ENCODE measurements at places on chromosomes 3 and 15.

DNA sequence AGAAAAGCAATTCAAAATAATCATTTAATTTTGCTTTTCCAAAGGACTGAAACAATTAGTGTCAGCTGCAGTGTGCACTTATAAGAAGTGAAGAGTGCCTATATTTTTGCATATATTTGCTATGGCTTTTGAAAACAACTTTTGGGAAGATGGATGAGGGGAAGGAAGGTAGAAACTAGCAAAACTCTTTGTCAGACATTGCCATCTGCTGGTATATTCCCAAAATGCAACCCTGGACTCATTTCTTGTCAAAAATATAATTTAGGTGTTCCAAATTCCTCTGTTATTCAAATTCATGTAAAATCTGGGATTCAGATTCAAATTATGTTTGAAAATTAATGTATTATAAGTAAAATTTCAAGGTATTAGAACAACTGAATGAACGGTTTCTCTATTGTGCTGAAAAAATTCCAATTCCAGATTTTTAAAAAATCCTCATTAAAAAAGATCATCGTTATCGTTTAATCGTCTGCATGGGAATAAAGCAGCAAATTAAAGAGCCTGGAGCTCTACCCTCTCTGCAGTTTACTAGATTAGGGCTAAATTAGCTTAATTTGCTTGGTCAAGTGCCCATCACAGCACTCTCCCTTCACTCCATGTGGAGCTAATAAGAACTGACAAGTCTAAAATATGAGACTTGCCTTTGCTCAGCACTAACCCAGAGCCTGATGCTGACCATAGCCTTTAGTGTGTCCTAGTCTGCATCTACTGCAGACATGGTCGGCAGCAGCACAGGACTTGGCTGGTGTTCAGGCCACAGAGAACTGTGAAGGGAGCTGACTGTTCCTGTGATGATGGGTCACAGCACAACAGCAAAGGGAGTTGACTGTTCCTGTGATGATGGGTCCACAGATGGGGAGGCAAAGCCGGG lies 67.9 kb upstream of the MITF start:
- DNase-seq: no peak

GRCh38 chr3:69878254-69878653 lies 121.3 kb upstream of the SAMMSON start:
- DNase-seq: no peak

GRCh38 chr3:20325563-20325962 lies 139.6 kb upstream of the SGO1 start:
- DNase-seq: no peak

- DNase-seq: no peak
These were observed 3.6 kb downstream of the ZNF589 start for GRCh38 chr3:48244461-48244860.

- DNase-seq: no peak
These were observed 347.8 kb upstream of the LMCD1 start for GRCh38 chr3:8153800-8154199.

DNA sequence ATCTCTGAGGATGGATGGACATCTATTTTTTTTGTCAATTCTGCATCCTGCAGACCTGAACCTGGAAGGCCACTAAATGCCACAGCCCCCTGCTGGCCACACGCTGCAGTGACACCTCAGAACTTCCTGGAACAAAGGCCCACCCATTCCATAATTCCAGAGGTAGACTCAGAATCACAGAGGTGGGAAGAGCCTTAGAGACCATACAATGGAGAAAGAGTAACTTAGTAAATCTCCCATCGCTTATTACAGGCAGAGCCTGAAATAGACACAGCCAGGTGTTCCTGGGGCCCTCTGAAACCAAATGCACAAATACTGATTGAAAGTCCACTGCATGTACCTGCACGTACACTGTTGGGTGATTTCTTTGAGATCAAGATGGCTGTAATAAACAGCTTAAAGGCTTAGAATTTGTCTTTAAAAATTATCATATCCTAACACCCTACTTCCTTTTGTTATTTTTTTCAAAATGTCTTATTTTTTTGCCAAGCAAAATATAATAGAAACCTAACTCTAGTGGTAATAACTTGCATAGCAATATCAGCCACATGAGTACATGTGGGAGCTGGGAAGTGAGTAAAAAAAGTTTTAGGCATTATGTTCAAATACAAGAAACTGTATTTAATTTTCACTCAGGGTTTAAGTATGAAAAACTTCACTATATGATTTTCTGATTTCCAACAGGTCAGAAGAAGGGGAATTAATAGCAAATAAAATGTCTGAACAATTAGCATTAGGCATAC lies 62.7 kb downstream of the EOMES start:
- peak; percentile 78 for DNase-seq

- no peak for DNase-seq
These were observed 1.7 kb downstream of the FLNB start for GRCh38 chr3:58009749-58010535.

GRCh38 chr3:169299129-169299528 lies 364.4 kb downstream of the MECOM start:
- DNase-seq: no peak

DNA sequence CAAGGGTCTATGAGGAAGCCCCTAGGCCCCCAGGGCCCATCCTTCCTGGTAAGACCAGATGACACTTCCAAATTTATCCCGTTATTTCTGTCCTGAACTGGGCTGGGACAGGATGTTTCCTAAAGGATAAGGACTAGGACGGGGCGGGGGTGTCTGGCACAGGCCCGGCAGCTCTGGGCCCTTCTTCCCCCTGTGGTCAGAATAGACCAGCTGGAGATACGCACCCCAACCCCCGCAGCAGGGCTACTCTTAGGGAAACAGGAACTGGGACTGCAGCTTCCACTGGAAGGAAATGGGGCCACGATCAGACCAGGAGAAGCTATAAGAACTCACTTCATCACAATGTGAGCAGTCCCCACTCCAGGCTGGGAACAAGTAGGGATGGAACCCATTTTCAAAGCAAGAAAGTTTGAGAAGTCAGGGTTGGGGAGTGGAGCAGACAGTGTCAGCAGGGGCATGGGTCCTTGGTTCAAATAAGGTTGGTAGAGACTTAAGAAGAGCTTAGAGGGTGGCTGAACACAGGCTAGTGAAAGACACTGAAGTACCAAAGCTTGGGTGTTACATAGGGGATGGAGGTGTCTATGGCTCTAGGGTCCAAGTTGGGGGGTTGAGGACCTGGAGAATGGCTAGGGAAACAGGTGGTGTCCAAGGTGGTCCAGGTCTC lies 1.1 kb downstream of the NCKIPSD start:
- DNase-seq: peak; percentile 75

GRCh38 chr3:8732413-8732812 lies 1.2 kb upstream of the CAV3 start:
- no peak for DNase-seq

- no peak for DNase-seq
These were observed 13.3 kb downstream of the CORO2B start for GRCh38 chr15:68592054-68592453.

- DNase-seq: no peak
These were observed 3.1 kb downstream of the AP4E1 start for GRCh38 chr15:50911621-50912020.

DNA sequence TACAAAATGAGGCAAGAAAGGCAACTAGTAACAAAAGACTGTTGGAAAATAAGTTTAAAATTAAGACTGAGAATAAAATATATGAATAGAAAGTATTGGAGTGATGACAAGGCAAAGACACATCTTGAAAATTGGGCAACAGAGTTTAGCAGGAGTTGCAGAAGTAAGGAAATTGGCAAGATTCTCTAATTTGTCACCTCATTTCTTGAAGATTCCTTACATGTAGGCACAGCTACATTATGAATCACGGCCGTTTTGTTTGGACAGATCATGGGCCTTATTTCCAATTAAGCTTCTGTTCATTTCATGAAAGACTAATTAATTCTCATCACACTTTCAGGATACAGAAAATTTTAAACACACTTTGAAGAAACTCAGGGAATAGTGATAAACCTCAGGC lies 170.1 kb downstream of the ROBO1 start:
- no peak for DNase-seq

GRCh38 chr15:28133281-28133680 lies 34.2 kb upstream of the OCA2 start:
- DNase-seq: no peak

DNA sequence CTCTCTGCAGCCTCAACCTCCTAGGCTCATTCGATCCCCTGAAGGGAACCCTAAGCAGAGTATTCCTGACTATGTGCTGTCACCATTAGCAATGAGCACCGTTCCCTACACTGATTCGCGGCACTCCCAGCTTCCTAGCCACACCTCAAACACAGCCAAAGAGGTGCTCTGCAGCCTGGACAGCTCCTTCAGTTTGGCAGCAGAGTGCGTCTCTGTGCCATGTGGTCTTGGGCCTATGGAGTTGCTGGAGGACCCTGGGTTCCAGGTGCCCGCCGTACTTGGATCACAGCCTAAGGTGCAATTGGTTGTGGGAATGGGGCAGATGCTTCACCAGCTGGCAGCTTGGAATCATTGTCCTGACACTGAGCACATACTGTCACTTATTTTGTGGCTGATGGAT lies 17.3 kb upstream of the IL12A start:
- no peak for DNase-seq

GRCh38 chr3:65751123-65751700 lies 287.5 kb downstream of the MAGI1 start:
- peak; percentile 57 for DNase-seq

DNA sequence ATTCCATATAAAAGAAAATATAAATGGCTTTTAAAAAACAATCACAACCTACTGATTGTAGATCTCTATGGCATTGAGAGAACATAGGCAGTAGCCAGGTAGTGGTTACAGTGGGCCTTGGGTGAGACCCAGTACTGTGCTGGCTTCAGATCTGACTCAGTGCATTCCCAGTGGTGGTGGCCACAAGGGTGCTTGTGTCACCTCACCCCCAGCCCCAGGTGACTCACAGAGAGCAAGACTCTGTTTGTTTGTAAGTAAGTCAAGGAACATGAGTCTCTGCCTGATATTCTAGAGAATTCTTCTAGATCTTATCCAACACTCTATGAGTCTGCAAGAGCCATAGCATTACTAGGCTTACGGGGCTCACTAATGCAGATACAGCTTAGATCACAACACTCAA lies 118.8 kb upstream of the AZI2 start:
- no peak for DNase-seq

GRCh38 chr15:68608206-68608843 lies 29.5 kb downstream of the CORO2B start:
- DNase-seq: peak; percentile 94

DNA sequence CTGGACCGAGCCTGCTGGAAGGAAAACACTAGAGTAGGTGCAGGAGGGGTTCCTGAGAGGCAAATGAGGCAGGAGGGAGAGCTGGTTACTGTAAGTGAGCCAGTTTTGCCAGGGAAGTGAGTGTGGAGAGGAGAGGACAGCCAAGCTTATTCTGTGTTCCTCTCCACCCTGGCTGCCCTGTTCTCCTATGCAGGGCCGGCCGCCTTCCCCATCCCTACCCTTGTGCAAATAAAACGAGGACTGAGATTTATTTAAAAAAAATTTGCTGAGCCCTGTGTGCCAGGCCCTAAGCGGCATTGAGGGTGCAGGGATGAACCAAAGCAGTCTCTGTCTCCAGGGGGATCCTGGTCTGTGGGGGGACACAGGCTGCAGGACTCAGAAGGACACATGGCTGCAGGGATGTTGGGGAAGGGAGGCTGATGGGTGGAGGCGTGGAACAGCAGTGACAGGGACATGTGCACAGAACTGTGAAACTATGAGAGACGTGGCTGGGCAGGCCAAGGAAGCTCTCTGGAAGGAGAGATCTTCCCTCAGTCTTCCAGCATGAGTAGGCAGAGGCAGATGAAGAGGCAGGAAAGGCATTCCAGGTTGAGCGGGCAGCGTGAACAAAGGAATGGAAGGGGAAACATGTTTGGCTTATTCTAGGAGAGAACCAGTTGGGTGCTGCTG lies 12.1 kb downstream of the CORO2B start:
- no peak for DNase-seq

- no peak for DNase-seq
These were observed 185.4 kb downstream of the SUCNR1 start for GRCh38 chr3:152058856-152059255.

GRCh38 chr3:14640157-14640562 lies 11.4 kb upstream of the CCDC174 start:
- no peak for DNase-seq

DNA sequence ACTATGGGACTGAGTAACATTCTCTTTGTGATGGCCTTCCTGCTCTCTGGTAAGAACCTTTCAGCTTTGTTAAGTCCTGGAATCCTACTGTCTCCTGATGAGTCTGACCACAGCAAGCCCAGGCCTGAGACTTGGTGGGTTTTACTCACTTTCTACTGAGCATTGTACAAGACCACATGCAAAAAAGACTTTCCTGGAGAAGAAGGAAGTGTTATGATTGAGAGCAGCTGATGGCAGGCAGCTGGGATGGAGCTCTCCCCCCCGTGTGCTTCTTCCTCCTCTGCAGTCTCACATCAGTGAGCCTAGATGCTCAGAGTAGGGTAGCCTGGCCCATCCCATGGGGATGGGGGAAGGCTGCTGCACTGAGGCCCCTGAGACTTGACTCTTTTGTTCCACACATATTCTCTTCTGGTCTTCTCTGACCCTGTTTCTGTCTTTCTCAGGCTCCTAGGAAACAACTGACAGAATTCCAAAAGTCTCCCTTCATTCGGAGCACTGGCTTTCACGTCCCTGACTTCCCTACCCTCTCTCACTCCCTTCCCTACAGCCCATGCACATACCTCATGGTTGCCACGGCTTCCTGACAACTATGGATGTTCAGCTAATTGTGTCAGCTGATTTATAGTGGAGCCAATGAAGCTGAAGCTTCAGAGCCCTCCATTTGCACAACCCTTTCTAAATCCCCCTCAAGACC lies 36.6 kb downstream of the CD86 start:
- peak; percentile 26 for DNase-seq

DNA sequence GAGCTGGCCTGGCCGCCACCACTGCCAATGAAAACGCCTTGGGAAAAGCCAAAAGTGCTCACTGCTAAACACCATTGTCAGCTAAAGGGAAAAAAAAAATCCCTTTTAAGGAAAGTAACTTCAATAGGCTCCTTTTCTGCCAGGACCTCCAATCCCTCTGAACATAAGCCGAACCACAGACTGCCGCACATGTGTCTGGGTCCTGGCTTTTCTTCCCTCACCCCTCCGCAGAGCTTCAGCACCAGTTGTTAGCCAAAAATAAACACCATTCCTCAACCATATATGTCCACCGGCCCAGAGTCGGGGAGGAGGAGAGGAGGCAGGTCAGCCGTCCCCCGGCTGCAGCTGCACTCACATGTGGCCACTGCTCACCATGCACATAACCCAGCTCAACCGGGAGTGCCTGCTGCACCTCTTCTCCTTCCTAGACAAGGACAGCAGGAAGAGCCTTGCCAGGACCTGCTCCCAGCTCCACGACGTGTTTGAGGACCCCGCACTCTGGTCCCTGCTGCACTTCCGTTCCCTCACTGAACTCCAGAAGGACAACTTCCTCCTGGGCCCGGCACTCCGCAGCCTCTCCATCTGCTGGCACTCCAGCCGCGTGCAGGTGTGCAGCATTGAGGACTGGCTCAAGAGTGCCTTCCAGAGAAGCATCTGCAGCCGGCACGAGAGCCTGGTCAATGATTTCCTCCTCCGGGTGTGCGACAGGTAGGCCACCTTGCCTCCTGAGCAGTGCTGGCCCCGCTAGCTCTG lies at the start of gene FBXL22:
Gene FBXL22 (plus strand): TSS at position 350 of the 753 bp plus-strand sequence. CDS start 6 bp downstream, at position 356.
- DNase-seq: peak; percentile 66

DNA sequence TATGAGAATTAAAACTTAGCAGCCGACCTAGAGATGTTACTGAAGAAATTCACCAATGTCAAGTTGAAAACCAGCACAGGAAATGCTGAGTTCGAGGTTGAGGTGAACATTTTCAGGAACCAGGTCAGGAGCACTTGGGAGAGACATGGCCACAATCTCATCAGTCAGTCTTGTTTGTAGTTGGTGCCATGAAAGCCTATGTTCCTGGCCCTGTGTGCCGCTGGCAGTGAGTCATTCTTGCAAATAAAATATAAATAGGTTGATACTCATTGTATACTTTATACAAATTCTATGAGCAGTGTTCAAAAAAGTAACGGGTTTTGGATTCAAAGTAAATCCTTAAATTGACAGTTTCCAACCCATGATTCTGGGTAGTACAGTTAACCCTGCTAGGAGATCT lies 1.5 kb upstream of the FSIP1 start:
- no peak for DNase-seq

All from left ventricle myocardium superior (tissue), 1 donor.